CD8-positive, alpha-beta memory T cell (primary cell): ENCODE measurements at places on chromosomes 7 and 10. TPM values are rescaled to one million over a fixed set of nuclear protein-coding genes. Genes with fewer than 3 reads are reported as not detected.

DNA sequence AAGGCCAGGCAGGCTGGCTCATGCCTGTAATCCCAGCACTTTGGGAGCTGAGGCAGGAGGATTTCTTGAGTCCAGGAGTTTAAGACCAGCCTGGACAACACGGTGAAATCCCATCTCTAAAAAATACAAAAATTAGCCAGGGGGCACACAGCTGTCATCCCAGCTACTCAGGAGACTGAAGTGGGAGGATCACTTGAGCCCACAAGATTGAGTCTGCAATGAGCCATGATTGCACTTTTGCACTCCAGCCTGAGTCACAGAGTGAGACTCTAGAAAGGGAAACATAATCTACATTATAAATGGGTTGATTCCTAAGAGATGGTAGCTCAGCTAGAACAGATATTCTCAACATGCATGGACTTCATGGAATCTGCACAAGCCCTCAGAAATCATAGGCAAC is 6.3 kb upstream of the LIPF start:
- DNase-seq: no peak

DNA sequence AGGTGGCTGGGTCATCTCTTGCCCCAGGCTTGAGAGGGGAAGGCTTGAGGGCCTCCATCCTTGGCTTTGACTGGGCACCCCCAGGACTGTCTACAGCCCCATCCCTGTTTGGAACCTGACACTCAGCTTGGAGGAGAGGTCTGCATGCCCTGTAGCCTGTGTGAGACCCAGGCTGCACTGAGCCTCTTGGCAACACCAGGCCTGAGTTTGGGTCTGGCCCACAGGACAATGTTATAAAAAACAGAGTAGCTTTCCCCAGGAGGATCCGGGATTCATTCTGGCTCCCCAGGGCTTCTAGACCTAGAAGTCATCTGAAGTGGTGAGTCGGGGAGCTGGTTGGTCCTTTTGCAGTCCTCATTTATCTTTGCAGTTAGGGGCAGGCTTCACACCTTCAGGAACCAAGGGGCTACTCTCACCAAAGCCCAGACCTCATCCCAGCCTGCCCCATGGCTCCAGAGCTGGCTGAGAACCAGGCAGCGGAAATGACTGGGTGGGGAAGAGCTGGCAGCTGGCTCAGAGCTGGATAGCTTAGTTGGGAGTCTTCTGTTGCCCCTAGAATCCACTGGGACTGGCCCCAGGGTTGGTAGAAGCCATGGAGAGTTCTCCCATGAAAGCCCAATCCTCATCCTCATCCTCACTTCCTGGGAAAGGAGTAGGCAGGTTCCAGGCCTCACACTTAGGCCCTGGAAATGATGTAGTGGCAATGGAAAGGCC is 68.8 kb downstream of the ADCYAP1R1 start:
- DNase-seq: no peak

DNA sequence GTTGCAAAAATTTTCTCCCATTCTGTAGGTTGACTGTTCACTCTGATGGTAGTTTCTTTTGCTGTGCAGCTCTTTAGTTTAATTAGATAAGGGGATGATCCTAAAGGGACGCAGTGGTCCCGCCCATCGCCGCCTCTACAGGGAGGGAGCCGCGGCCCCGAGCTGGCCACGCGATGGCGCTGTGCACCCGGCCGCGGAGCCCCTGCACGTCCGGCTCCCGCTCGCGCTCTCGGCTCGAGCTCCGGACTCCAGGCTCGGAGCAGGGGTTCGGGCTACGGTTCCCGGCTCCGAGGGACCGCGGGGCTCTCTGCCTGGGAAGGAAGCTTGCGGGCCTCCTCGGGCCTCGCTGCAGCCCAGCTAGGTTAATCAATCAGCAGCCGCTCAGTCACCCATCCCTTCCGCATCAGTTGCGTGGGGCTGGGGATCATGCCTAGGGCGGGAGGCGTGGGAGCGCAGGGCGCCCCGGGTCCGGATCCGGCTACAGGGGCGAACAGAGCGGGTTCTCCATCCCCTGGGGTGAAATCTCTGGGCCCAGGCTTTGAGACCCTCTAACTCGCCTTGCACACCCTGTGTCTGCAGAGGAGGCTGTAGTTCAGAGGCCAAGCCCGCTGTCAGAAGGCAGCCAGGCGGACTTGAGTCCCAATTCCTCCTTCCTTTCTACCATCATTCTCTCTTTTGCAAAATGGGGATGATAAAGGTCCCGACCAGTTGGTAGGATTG is 97.9 kb downstream of the WDR11 start:
- peak; percentile 34 for DNase-seq

DNA sequence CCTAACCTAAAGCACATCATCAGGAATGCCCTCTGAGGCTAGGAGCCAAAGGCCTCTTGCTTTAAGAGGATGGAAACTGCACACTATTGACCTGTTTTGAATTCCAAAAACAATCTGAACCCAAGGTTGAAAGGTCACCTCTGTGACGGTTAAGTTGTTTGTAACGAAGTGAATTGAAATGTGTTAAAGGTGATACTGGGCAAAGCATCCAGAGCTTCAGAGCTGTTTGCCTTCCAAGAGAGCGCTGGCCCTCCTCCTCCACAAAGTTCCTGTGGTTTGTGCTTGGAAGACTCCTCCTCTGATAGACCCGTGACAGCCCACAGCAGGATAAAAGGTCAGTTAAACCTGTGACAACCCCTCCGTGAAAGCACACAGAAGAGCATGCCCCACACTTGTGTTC is 133.7 kb upstream of the CTTNBP2 start:
- DNase-seq: no peak

DNA sequence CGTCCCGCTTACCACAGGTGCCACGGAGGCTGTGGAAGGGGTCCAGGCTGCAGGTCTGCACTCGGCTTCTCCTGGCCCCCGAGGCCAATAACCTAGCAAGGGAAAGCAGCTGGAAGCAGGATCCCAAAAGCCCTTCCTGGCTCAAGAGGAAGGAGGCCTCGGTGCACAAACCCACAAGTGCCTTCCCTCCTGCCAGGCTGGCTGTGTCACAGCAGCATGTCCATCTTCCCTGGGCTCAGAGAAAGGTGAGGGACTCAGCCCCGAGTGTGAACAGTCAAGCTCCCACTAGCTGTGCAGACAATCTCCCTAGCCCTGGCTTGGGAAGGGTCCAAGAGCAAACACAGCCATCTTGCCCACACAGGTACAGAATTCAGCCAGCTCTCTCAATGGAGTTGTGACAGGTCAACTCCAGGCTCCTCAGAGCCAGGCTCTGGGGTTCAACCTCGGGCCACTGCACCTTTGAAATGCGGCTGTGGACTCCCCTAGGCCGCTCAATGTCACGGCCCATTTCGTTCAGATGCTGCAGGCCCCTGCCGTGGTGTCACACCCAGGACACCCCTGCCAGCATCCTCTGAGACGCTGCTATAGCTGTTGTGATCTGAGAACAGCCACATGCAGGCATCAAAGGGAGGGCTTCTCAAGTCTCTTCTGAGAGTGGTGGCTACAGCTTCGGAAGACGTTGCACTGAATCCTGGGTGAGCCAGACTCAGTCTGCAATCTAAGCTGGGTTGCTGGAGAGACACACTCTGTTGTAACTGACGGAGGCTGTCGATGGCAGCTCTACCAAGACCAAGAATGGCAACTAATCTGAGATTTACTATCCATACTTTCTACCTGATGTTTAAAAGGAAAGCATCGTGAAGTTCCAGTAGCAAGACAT is 137.9 kb downstream of the DIP2C start:
- no peak for DNase-seq

- no peak for DNase-seq
These were observed 8.0 kb downstream of the TNS3 start for GRCh38 chr7:47573758-47574481.

- no peak for DNase-seq
These were observed 54.0 kb upstream of the KCNIP2 start for GRCh38 chr10:101897633-101898032.

- no peak for DNase-seq
These were observed 325.9 kb downstream of the GFRA1 start for GRCh38 chr10:115947104-115947503.

Gene VAX1
- total RNA-seq: not detected

Gene TMEM213
- not detected for total RNA-seq

Gene CPXM2
- not detected for total RNA-seq
